ENCODE measurements at places on chromosomes 5 and 9. TPM values are rescaled to one million over a fixed set of nuclear protein-coding genes. Genes with fewer than 3 reads are reported as not detected.
A peak's percentile ranks its signal among the peaks of the same experiment; 100 is the strongest.

DNA sequence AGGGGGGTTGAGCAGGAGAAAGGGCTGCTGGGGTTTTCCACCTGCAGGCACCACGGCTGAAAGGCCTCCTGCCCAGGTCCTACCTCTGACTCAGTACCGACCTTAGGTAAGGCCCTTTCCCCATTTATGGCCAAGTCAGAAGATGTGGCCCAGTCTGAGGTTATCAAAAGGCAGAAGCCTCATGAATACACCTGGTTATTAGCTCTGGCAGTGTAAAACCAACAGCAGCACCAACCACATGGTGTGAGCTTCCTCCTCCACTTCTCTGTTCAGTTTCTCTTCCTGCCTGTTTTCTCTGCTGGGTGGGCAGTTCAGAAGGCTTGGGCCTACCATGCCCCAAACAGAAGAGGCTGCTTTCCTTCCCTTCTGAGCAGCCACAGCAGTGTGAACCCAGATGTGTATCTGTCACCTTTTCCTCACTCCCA, 86.9 kb downstream of the UGCG start:
- no peak for ATAC-seq

- no peak for ATAC-seq
These were observed 5.6 kb upstream of the SEC24A start for GRCh38 chr5:134642931-134643530.

DNA sequence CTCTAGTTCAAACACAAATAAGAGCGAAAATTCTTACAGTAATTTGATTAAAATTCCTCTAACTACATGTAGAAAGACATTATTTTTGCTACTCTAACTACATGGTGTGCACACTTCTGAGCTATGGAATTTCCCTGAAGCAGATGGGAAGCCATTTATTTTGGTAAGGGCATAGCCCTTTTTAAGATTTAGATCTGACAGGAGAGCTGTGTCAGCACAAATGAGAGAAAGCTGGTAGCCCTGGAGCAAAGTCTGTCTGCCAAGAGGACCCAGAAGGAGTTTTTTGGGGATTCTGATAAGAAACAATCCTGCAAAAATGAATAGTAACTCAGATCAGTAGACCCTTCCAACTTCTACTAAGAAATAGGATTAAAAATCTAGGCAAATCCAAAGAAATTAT, 595.9 kb upstream of the MEF2C start:
- no peak for ATAC-seq

DNA sequence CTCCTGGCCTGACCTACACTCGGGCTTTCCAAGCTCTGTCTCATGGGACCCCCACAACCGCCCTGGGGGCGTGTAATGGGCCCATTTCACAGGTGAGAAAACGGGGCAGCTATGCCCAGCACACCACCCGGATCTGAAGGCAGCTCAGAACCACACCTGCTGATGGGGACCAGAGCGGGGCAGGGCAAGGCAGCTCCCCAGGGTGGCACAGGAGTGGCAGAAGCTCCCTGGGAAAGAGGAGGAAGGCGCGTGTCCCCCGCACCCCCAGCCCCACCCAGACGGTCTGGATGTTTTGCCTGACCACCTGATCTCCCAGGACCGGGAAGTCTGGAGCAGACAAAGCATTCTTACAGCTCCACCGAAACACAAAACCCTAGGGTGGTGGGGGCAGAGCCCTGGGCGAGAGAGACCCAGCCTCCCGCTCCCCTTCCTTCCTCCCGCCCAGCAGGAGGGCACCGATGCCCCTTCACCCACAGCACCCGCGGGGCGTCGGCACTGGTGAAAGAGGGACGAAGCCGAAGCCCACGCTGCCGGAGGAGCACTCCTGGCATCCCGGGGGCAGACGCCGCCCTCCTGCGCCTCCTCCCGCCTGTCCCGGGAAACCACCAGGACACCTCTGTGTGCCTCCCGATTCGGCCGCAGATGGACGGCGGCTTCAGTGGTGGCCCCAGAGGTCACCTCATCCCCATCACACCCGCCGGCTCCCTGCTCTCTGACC, 14.5 kb downstream of the NOTCH1 start:
- ATAC-seq: no peak

DNA sequence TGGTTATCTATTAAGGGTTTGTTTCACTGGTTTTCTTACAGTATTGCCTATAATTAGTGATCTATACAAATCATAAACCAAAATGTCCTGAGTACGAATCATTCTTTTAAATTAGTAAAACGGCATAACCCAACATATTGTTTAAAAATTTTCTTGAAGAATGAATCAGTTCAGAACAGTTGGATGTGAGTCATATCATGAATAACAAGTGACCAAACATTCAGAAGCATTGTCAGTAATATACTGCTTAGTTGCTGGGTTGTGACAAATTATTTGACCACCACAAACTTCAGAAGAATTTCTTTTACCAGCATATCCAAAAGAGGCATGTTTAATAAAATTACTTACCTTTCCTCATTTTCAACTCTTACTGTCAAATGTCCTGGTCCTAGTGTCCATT, 111.2 kb downstream of the UNC13B start:
- ATAC-seq: no peak

- peak; percentile 43 for ATAC-seq
These were observed 6.7 kb downstream of the ADAMTSL1 start for GRCh38 chr9:18480662-18481093.

GRCh38 chr9:127039492-127039891, 82.9 kb downstream of the ANGPTL2 start:
- no peak for ATAC-seq

- ATAC-seq: no peak
These were observed 29.0 kb upstream of the GOLM1 start for GRCh38 chr9:86128235-86128822.

LCN2 gene
- not detected for total RNA-seq

PRLR gene
- total RNA-seq: 0.16 TPM

ZNF462 gene
- total RNA-seq: 27.3 TPM

SIT1 gene
- total RNA-seq: 1.6 TPM

HRH2 gene
- total RNA-seq: 3.4 TPM

Data from gastroesophageal sphincter (tissue), 4 donors.